Adipocyte (in vitro differentiated cells): ENCODE measurements at places on chromosomes 12 and 14.

- DNase-seq: peak; percentile 9
Observed at GRCh38 chr14:60485598-60486251, at the start of gene C14orf39. TSS of gene C14orf39 (minus strand) at chr14:60486063. CDS start at chr14:60485078, 985 bp downstream.

DNA sequence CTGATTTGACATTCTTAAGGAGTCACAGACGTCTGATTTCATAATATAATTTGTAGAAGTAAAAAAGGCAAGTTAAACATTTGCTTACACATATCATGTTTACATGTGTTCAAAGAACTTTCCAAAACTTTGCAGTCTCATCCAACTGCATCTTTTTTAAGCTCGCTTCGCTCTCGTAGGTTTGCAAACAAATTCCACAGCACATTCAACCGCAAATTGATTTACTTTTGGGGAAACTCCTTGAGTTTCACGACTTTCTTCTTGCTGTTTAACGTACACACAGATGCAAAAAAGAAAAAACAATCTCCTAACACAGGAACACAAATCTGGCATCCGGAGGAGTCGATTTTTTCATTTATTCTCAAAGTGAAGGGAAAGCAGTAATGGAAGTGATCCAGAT is 1149.5 kb downstream of the VRK1 start:
- DNase-seq: no peak

DNA sequence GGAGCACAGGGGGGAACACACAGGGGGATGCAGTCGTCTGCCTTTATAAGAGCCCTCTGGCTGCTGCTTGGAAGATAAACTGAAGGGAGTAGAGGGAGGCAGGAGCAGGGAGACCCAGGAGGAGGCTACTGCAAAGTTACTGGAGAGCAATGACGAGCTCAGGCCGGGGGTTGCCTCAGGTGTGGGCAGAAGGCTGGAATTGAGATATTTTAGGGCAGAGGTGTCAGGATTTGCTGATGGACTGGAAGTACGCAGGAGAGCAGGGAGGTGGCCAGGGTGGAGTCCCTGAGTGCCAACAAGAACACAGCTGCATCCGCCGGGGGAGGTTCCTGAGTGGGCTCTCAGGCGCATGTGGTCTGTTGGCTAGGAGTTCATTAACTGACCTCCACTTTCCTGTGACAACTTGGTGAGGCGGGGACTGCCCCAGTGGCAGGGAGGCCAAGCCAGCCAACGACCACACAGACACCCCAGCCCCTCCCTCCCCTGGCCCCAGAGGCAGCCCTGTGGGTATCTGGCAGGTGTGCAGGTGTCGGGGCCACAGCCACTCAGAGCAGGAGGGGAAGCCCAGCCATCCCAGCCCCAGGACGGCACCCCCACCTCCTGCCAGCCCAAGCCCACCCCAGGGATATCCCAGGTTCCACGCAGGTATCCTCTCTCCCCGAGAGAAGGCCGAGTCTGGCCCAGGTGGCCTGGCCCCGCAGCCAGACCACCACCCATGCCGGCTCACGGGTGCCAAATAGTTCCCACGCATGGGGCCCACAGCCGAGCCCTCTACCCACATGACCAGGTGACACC is 85.4 kb downstream of the NCOR2 start:
- no peak for DNase-seq

DNA sequence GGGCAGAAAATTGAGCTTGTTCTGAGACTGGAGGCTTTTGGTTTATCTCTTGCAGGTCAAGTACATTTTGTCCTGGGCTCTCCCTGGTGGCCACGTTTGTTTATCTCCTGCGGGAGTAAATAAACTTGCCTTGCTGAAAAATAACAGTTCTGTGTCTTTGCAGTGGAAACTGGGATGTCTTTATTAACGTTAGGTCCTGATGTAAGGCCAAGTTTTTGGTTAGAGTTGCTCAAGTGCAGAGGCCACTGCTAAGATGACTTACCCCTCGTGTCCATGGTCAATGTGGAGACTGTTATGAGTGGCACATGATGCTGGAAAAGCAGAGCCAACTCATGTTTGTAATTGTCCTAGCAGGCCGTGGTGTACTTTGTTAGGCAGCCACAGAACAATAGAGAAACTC is 3.8 kb downstream of the PTPN11 start:
- peak; percentile 14 for DNase-seq

GRCh38 chr14:98888927-98889835 is 382.8 kb downstream of the BCL11B start:
- DNase-seq: no peak

- peak; percentile 50 for DNase-seq
Observed at GRCh38 chr12:5665615-5666014, 233.7 kb downstream of the NTF3 start.

DNA sequence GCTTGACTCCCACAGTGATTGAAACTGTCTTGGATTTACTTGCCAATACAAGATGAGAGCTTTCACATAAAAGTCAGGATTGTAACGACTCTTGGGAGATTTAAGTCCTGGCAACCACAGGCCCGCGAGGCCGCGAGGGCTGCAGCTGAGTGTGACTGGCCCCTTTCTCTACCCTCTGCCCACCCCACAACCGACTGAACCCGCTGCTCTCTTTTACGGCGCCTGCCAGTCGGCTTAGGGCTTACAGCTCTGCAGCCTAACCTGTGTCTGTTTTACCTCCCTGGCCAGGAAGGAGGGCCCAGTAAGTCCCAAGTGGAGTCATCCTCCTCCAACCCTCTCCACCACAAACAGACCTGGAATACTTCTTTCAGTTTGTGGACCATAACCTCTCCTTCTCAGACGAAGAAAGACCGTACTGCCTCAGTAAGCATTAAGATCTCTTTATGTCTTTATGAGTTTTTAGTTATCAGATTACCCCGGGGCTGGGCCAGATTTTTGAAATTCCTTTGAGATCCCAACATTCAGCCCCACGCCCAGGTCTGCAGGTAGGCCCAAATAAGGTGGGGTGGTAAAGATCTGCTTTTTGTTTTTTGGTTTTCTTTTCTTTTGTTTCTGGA is 12.6 kb upstream of the TIGAR start:
- DNase-seq: no peak

DNA sequence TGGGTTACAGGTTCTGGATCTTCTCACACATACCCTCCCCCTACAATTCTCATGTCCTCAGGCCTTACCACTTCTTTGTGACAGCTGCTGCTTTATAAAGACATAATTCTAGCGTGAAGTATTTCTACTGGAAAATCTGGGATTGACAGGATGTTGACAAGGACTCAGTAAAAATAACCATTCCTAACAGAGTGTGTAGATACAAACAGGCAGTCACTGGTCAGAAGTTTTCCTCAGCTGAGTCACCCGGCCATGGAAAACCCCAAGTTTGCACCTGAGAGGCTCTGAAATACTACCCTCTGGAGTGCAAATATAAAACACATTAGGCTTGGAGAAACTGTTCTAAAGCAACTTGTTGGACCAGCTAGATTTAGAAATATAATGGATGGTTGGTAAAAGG is 54.4 kb downstream of the SPPL3 start:
- peak; percentile 56 for DNase-seq

DNA sequence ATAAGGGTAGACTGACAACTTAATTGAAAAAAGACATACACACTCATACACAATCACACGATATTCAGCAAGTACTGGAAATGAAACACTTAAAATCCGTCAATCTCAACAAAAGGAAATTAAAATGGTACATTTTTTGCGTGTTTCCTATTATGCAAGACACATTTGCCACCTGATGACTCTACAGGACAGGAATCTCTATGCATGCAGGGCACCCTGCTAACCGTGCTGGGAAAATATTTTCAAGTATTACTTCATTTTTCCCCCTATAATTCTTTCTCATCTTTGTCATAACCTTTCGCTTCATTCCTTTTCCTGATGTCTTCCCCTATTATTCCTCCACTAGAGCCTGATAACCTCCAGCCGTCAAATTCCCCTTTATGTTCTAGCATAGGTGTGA is 150.2 kb downstream of the TMEM132D start:
- peak; percentile 88 for DNase-seq

- DNase-seq: no peak
Observed at GRCh38 chr12:77957062-77957461, 126.4 kb downstream of the NAV3 start.

- DNase-seq: no peak
Observed at GRCh38 chr12:109811624-109811995, 21.6 kb downstream of the TRPV4 start.

DNA sequence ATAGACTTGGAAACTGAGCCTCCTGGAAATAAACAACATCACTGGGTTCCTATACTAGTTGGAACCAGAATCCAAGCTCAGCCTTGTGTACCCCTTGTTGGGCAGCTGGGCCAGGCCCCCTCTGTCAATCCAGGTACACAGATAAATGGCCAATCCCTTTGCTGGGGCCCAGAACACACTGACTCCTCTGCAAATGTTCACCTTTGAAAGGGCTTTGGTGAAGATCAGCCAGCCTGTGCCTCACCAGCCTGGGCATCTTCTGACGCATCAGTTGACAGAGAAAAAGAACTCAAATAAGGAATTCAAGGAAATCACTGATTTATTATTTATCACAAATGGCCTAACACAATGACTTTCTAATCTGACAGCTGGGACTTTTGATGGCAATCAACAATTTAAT is 1090.2 kb downstream of the BCL11B start:
- no peak for DNase-seq

- no peak for DNase-seq
Observed at GRCh38 chr14:67567654-67568053, 32.4 kb downstream of the PIGH start.

GRCh38 chr12:83432176-83432719 is 745.5 kb downstream of the TMTC2 start:
- no peak for DNase-seq
